ENCODE measurements at places on chromosomes 11 and 22.
A peak's percentile ranks its signal among the peaks of the same experiment; 100 is the strongest.

DNA sequence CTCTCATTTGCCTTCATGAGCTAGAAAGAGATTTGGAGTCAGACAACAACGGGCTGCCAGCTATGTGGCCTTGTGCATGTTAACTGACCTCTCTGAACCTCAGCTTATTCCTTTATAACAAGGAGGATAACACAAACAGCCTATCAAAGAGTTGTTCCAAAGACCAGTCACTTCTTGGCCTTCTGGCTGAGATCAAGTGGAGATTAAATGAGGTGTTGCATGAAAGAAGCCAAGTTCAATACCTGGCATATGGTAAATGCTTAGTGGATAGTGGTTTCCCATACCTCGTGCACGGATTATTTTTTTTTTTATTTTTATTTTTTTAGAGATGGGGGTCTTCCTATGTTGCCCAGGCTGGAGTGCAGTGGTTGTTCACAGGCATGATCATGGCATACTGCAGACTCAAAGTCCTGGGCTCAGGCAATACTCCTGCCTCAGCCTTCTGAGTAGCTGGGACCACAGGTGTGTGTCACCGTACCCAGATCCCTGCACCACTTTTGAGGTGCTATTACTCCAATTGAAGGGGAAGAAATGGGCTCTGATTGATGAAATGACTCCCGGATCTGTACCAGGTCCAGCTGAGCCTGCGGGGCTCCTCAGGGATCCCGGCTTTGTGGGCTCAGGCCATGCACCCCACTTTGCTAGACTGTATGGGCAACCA is 4.9 kb downstream of the LGALS1 start:
- DNase-seq: no peak

GRCh38 chr11:69131644-69132300 is 24.0 kb upstream of the SMIM38 start:
- DNase-seq: no peak

DNA sequence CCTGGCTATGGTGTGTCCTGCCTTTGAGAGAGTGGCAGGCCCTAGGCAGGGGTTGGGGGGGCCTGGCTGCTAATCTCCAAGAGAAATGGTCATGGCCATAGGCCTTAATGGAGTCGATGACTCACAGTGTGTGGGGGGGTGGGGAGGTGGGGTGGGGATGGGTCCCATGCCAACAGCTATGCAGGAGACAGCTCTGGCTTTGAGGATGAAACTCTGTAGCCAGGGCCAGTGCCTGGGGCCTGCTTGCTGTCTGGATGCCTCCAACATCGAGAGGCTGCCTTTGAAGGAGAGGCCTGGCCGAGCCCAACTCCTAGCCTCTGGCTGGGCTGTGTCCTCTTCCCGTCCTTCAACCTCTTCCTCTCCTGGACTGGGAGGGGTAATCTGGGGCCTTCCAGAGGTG is 23.9 kb upstream of the TSPAN18 start:
- no peak for DNase-seq

- DNase-seq: no peak
Measured at GRCh38 chr22:33848251-33848650, 72.0 kb downstream of the LARGE1 start.

- no peak for DNase-seq
Measured at GRCh38 chr11:1406571-1407485, 17.1 kb downstream of the BRSK2 start.

GRCh38 chr11:79313530-79313913 is 127.3 kb downstream of the TENM4 start:
- no peak for DNase-seq

- DNase-seq: no peak
Measured at GRCh38 chr11:74325649-74326645, 14.5 kb upstream of the P4HA3 start.

GRCh38 chr11:72842653-72843330 is 28.6 kb downstream of the ATG16L2 start:
- no peak for DNase-seq

- DNase-seq: no peak
Measured at GRCh38 chr11:95045812-95046211, 3.4 kb upstream of the KDM4F start.

GRCh38 chr11:81497202-81497804 is 1236.4 kb downstream of the FAM181B start:
- DNase-seq: no peak

- DNase-seq: no peak
Measured at GRCh38 chr11:75223954-75224643, 16.5 kb upstream of the TPBGL start.

DNA sequence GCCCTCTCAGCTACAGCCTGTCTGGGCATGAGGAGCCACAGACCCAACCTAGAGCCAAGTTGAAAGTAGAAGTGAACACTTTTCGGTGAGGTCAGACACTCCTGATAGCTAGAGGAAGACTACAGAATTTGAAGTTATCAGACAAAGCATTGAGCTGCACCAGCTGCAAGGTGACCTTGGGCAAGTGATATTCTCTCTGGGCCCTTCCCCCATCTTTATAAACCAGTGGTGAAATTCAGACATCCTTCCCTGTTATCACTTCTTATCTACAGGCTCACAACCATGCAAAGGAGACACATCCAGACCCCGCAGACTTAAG is 8.0 kb upstream of the PMM1 start:
- DNase-seq: no peak

GRCh38 chr11:72642043-72642883 is 32.0 kb downstream of the PDE2A start:
- DNase-seq: no peak

GRCh38 chr22:48750826-48751440 is 1076.7 kb downstream of the BRD1 start:
- DNase-seq: no peak

GRCh38 chr11:112538534-112539280 is 278.0 kb upstream of the PLET1 start:
- no peak for DNase-seq

GRCh38 chr11:69915151-69915500 is 95.9 kb upstream of the FGF3 start:
- no peak for DNase-seq

DNA sequence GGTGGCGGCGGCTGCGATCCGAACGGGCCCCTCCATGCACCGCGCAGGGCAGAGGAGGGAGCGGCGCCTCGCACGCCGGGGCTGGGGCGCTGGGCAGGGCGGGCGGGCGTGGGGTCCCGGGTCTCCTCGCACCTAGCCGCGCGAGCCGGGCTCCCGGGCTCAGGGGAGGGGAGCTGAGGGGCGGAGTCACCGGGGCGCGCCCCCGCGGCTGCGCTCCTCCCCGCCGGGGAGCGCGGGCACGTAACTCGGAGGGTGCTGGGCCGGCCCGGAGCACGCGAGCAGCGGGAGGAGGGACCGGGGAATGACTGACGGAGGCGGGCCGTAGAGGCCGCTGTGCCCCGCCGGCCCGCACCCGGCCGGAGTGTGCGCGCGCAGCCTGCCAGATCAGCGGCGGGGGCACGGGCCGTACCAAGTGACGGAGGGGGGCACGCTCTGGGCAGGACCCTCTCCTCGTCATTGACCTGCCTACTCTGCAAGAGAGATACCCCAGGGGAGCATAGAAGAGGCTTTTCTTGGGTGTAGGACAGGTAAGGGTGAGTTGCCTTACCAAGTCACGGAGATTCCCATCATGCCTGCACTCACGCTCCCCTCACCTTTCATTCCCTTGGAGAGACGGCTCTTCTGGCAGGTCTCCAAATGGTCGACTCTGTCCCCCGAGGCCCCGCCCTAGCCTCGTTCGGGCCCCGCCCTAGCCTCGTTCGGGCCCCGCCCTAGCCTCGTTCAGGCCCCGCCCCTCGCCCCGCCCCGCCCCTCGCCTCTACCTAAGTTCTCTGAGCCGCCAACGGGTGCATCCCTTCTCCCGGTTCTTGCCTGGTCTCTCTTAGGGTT is at the start of gene CDON:
CDON (minus strand) TSS at position 188 of the 828 bp plus-strand sequence. CDS start 39,390 bp downstream, outside the sequence.
- DNase-seq: peak; percentile 85

- no peak for DNase-seq
Measured at GRCh38 chr11:69986440-69986787, 91.7 kb upstream of the ANO1 start.

DNA sequence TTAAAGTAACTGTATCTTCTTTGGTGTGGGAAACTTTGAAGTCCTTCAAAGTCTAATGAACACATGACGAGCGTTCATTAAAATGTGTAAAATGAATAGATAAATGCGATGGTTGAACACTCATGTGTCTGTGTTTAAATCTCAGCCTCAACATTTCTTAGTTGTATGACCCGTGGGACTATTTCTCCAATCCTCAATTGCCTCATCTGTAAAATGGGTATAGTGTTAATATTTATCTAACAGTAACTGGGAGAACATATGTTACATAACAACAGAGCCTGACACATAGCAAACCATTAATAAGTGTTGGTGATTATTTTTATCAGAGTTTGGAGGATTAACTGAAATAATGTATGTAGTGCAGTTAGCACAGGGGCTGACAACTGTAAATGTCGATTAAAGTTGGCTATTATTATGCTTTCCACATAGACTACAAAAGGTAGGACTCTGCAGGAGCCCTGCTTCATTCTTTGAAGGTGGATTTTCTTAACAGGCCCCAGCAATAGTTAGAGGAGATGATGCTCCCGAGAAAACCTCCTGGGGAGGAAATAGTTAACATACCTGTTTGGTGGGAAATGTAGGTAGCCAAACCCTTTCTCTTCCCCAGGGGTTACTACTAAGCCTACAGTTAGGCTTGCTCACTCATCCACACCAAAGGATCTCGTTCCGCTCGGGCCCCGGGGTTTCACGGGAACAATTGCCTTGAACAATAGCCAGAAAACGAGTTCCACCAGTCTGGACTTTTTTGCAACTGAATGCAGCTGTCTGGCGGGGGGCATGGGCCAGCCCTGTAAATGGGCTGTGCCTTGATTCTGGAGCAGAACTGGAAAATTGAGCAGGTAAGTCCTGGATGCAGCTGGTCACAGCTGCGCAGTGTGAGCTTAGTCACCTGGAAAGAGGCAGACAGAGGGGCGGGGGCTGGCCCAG is 133.4 kb downstream of the DBX1 start:
- DNase-seq: no peak

DNA sequence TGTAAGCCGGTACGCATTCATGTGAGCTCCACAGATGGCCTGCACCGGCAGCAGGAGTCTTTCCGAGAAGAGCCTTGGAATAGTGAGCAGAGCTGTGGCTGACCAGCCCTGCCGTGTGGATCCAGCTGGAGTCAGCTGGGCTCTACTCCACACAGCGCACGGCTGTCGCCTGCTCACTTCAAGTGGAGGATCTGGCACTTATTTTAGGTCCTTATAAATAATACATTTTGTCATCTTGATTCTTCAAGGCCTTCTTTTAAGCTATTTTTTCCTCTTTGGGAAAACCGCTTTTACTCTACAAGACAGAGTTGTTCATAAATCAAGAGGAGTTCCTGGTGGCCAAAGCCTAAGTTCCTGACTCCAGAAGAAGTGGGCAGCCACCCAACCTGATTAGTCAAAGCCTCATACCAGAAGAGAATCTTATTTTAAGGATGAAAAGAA is 93.8 kb downstream of the KCNC1 start:
- no peak for DNase-seq

GRCh38 chr11:19259487-19260345 is 19.0 kb upstream of the E2F8 start:
- DNase-seq: peak; percentile 37

- no peak for DNase-seq
Measured at GRCh38 chr11:121552154-121552553, 99.4 kb upstream of the SORL1-AS1 start.

DNA sequence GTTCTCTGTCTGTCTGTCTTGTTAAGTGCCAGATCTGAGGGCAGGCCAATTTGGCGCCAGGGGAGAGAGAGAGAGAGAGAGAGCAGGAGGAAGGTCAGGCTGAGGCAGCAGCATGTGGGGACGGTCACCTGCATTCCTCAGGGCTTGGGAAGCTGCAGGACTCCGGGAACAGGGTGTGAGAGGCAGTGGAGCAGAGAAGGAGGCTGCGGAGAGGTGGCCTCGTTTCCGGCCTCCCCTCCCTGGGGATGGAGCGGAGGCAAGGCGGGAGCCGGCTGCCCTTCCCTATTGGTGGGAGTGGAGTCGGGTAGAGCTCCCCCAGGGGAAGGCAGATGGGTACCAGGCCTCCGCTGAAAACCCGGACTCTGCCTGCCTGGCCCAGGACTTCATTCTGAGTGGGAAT is 9.7 kb downstream of the CLMP start:
- DNase-seq: no peak

GRCh38 chr11:27281740-27282590 is 81.0 kb downstream of the CCDC34 start:
- DNase-seq: no peak

- DNase-seq: no peak
Measured at GRCh38 chr11:65560555-65561418, 2.6 kb upstream of the LTBP3 start.

DNA sequence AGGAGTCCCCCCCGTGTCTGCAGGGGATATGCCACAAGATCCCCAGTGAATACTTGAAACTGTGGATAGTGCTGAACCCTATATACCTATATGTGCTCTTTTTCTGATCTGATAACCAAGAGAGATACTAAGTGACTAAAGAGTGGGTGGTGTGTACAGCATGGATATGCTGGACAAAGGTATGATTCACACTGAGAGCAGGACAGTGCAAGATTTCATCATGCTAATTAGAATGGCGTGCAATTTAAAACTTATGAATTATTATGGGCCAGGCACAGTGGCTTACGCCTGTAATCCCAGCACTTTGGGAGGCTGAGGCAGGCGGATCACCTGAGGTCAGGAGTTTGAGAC is 90.2 kb upstream of the ALKBH3 start:
- no peak for DNase-seq

DNA sequence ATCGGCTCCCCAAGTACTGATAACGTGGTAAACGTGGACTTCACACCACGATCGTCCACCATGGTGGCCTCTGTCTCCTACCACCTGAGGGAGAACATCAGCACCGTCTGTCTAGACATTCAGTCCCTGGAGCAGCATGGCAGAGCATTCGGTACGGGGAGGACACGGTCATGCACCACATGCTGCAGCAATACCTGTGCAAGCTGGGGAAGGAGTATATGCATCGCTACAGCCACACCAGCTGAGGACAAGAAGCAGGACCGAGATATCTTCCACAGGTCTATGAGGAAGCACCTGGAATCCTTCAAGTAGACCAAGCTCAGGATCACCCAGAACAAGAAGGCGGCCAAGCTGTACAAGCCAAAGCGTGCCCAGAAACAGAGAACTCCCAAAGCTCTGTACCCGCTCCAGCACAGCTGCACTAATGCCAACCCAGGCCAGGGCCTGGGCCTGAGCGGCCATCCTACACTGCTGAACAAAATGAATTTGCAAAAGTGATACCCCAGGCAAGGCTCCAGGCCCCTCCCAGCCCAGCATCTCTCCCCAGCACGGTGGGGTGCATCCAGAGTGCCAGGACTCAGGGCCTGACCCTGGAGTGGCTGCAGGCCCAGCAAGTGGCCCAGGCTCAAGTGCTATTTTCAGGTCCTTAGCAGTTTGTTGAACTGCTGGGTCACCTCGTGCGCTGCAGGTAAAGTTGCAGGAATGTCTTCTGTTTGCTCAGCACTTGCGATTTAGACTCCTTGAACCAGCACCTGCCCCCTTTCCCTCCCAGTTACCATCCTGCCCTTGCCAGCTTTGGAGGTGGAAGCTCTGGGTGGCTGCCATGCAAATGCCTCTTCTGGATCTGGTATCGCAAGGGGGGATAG is 119.3 kb upstream of the SERPIND1 start:
- no peak for DNase-seq

DNA sequence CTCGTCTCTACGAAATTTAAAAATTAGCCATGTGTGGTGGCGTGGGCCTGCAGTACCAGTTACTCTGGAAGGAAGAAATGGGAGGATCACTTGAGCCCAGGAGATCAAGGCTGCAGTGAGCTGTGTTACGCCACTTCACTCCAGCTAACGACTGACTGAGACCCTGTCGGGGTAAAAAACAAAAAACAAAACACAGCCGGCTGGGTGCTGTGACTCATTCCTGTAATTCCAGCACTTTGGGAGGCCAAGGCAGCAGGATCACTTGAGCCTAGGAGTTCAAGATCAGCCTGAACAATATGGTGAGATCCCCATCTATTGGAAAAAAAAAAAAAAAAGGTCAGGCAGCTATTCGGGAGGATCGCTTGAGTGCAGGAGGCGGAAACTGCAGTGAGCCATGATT is 2.4 kb downstream of the PAFAH1B2 start:
- no peak for DNase-seq
